ENCODE measurements at places on chromosomes 3 and 15. TPM values are rescaled to one million over a fixed set of nuclear protein-coding genes. Genes with fewer than 3 reads are reported as not detected.

GOLGA6L4 gene
- total RNA-seq = 0.29 TPM

LOXL1 gene
- 129 TPM for total RNA-seq

MESP2 gene
- total RNA-seq = 0.42 TPM

POC1A gene
- 1.3 TPM for total RNA-seq

FOXB1 gene
- not detected for total RNA-seq

GLDN gene
- total RNA-seq = not detected

CCR9 gene
- total RNA-seq = not detected

CCR3 gene
- not detected for total RNA-seq

CEP19 gene
- 7.2 TPM for total RNA-seq

SEMA5B gene
- 0.94 TPM for total RNA-seq

ATP8B4 gene
- 3.3 TPM for total RNA-seq

DNAJC19 gene
- total RNA-seq = 29.5 TPM

DNA sequence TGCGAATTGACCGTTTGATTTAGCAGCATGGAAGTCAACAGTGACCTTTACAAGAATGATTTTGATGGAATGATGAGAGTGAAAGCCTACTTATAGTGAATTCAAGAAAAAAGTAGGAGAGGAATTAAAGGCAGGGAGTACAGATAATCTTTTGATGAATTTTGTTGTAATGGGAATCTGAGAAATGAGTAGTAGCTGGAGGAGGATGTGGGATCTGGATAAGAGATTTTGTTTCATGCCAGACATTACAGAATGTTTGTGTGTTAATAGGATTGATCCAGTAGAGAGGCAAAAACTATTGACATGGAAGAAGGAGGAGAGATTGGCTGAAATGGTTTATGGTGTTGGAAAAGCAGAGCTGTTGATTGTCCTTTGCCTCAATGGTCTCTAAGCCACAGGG is 17.4 kb upstream of the ZNF609 start:
- no peak for DNase-seq

- DNase-seq = peak; percentile 39
These were observed 152.7 kb downstream of the CD47 start for GRCh38 chr3:107938143-107938542.

DNA sequence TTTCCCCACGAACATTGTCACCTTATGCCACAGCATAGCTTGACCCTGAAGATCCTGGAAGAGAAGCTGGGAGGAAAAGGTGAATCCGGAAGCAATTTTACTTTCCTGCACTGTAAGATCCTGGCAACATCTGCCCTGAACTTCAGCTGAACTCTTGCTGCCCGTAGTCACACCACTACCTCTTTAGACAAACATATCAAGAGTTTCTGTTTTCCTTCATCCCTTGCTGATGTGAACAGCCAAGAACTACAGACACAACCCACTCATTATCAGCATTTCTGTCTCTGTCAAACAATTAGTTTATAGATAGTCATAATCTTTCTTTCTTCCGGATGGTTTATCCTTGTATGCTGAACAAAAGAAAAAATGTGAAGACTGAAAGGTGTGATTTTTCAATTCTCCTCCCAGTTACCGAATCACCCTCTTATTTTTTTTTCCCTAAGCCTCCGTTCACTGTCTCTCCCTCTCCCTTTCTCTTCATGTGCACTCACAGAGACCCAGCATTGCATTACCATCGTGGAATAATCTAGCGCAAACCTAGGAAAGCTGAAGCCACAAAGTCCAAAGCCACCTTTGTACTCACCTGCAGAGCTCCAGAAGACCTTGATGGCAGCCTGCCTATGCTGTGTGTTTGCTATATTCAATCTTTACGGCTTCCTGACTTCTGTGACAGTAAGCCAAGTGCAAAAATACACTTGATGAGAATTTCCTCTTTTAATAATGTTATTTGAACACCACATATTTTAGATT is 229.2 kb downstream of the CDIN1 start:
- no peak for DNase-seq

- DNase-seq = no peak
These were observed 80.6 kb downstream of the OCA2 start for GRCh38 chr15:28018291-28019044.

GRCh38 chr15:47988564-47988963 is 132.2 kb upstream of the SLC24A5 start:
- DNase-seq = no peak

DNA sequence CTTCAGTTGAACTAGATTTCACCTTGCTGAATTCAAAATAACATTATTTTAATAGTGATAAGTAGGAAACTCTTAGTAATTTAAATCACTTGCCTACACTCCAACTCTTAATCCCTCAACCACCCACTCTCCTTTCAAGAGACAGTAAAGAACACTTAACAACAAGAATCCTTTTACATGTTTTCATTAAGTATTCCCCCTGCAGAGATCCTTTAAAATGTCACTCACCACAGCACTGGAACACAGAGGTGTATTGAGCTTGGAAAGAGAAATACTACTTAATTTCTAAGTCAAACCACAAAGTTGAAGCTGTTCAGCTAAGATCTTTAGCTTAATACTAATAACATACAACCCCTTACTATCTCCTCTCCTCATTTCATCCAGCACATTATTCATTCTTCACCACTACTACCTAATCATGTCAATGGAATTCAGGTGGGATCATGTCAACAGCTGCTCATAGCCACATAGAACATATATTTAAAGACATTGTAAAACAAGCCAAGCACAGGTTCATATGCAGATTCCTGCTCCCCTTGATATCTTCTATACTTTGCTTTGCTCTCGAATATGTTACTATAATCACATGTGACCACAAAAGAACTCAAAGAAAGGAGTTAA is 40.5 kb downstream of the IMPG2 start:
- DNase-seq = peak; percentile 30

DNA sequence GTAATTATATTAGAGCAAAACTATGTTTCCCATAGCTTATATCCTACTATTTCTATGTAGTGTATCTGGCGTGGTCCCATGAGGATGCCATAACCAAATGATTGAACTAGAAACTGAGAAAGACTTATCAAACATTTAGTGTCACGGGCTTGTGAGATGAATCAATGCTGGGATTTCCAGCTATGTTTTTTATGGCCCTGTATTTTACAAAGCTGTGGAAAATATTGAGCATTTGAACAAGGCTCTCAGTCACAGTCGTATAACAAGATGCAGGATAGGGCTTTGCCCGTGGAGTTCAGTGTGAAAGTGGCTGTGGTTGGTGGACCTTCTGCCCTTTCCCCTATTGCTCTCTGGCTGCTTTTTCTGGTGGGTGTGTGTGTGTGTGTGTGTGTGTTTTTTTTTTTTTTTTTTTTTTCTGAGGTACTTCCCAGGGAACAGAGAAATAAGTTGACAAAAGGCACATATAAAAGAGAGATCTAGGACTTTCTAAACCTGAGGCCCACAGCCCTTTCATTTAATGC is 60.7 kb downstream of the CACNA1D start:
- no peak for DNase-seq

DNA sequence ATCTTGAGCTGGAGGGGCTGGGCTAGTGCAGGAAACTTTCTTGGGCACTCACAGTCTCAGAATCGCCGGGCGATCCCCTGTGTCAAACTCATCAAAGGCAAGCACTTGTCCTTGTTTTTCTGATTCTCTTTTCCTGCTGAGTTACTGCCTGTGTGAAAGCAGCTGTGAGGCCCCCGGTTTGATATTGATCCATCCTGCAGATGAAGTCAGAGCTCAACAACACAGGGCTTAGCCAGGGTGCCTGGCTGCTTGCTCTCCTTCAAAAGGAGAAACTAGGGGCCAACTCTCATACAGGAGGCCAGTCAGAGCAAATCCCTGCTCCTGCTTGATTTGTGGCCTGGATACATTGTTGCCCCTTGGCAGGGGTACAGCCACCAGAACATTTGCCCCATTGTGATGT is 22.9 kb downstream of the CLSTN2 start:
- DNase-seq = no peak

DNA sequence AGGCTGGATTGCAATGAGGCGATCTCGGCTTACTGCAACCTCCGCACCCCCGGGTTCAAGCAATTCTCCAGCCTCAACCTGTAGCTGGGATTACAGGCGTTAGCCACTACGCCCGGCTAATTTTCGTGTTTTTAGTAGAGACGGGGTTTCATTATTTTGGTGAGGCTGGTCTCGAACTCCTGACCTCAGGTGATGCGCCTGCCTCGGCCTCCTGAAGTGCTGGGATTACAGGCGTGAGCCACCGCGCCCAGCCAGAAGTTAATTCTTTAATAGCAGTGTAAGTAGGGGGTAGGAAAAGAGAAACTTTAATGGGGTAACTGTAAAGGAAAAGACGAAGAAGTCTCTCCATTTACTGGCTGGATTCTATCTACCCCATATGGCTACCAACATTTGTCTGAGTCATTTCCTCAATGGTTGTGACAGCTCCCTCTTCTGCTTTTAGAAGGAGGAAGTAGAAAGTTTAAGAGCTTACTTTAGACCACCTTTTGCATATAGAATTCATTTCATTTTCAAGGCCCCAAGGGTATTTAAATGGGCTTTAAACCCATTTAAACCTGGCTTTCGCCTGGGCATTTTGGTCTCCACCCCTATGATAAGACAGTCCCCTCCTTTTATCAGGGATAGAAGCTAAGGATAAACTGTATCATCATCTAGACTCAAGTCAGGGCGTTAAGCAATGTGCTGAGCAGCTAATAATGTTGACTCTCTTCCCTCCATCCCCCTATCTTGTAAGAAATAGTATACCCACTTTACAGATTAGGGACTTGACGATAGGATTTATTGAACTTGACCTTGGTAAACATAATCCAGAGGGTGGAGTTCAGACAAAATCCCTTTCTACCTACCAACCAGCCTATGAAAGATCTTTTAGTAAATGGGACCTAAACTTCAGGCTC is 1.1 kb upstream of the CDV3 start:
- no peak for DNase-seq

GRCh38 chr3:41652506-41652905 is 309.4 kb downstream of the ULK4 start:
- DNase-seq = no peak

- DNase-seq = no peak
These were observed 142.6 kb downstream of the SATB1 start for GRCh38 chr3:18282507-18282906.

- peak; percentile 87 for DNase-seq
These were observed 77.8 kb upstream of the HES1 start for GRCh38 chr3:194058189-194058571.

DNA sequence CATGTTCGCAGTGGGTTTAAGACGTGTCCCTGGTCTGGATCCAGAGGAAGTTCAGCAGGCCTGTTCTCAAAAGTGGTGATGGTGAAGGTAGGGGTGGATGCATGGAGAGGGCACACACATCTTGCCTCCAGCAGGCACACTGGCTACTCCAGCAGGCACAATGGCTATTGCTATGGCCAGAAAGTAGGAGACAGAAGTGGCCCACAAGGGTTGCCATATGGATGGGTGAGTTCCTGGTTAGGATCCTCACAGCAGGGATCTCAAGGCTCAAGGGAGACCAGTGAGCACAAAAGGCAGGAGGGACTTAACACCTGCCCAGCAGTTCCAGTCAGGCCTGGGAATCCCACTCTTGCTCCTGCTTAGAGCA is 107.9 kb downstream of the LRIG1 start:
- no peak for DNase-seq

DNA sequence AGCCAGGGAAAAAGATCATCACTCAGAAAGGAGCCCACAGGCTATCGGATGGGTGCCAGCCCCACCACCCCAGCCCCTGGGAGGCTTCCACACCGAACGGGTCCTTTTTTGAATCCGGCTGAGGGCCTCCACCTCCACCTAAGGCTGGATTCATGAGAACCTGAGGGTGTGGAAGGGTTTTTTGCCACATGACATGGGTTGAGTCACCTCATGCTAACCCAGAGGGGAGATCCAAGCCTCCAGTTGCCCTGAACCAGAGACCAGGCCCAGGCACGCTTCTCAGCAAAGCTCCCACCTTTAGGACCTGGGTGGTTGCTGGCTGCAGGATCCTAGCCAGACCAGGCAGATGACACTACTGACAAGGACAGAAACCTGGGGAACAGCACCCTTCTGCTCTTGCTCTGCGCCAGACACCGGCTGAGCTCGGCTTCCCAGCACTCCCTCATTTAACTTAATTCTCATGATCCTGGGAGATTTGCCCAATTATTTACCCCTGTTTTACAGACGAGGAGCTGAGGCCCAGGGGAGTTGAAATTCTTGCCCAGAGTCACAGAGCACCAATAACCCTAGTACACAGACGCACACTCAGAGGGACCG is 25.6 kb downstream of the DUSP7 start:
- DNase-seq = no peak

DNA sequence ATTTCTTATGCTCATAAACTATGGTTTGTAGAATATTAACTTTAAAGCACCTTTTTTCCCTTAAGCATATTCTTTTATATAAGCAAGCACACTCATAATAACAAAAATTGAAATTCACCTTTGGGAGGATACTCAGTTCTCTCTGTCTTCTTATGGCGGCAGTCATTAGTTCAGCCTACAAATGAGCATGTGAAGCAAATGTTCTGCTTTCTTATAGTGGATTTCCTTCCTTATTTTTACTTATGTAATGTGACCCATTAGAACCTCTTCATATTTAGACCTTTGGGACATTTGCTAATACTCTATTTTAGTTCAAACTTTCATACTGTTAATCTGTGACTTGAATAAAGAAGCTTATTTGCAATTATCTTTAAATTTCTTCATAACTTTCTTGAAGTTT is at the start of gene P2RY13:
P2RY13 (minus strand) TSS at position 187 of the 400 bp plus-strand sequence; CDS start at position 166, 21 bp downstream.
- DNase-seq = no peak

GRCh38 chr3:27289769-27290413 is 79.3 kb downstream of the NEK10 start:
- DNase-seq = no peak

DNA sequence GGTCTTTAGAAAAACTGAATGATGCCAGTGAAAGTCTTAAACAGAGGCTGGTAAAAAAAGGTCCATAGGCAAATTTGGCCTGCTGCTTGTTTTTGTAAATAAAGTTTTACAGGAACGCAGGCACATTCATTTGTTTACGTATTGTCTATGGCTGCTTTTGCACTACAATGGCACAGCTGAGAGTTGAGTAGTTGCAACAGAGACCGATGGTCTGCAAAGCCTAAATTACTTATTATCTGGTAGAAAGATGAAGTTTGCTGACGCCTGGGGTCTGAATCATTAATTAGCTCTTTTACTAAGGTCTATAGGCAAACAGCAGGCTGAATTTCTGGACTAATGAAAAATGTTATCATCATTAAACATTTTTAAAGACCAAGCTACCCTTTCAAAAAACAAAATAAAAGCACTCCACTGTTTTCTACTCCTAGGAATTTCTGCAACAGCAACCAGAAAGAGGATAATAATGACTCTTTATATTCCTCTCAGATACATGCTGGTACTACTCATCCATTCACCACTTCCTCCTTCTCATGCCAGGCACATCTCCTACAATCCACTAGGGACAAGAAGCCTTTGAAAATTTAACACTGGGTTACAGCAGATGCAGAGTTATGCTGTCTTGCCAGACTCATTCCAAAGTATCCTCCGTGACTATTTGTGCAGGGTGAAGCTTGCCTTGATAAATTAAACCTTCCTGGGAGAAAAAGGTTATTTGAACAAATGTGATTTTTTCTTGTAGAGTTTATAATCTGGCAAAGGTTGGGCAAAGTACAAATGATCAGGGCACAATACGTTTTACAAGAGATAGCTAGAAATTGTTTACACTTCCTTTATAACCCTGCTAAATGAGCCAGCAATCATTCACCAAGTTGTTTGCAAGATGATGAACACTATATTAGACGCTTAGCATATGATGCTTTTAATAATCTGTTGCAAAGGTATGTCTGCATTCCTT is 6.0 kb downstream of the GATM start:
- DNase-seq = no peak

- DNase-seq = no peak
These were observed 9.5 kb downstream of the FAM3D start for GRCh38 chr3:58657036-58657520.

All from myocyte (in vitro differentiated cells).